ENCODE measurements at places on chromosomes 5 and 9. TPM values are rescaled to one million over a fixed set of nuclear protein-coding genes. Genes with fewer than 3 reads are reported as not detected.

GRCh38 chr5:178630475-178630930, 3.7 kb upstream of the CLK4 start:
- DNase-seq = no peak

GRCh38 chr5:57983426-57983825, 476.5 kb downstream of the PLK2 start:
- no peak for DNase-seq

GRCh38 chr9:109203761-109204360, 36.8 kb upstream of the FRRS1L start:
- no peak for DNase-seq

GRCh38 chr9:112884721-112885120, 6.0 kb downstream of the SLC46A2 start:
- DNase-seq = no peak

- no peak for DNase-seq
Observed at GRCh38 chr5:123997462-123998215, 485.7 kb downstream of the CSNK1G3 start.

DNA sequence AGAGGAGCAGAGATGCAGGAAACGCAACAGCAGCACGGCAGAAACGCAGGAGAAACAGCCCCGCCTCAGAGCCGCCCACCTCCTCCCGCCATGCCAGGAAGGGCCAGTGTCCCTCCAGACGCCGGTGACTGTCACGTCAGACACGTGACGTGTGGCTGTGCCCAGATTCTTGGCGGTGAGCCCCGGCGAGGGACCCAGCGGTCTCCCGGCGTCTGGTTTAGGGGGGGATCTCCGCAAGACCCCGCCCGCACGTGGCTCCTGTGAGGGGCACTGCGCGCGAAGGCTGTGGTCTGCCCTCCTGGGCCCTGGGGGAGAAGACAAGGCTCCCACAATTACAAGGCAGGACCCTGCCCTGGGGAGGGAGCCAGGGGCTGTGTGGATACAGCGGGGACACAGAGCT, 2.4 kb upstream of the LCN8 start:
- DNase-seq = no peak

- no peak for DNase-seq
Observed at GRCh38 chr9:91032121-91032531, 230.5 kb downstream of the SYK start.

- DNase-seq = no peak
Observed at GRCh38 chr9:92660266-92660665, 9.7 kb downstream of the IPPK start.

GRCh38 chr5:132505641-132506040, 15.1 kb upstream of the IRF1 start:
- DNase-seq = no peak

DNA sequence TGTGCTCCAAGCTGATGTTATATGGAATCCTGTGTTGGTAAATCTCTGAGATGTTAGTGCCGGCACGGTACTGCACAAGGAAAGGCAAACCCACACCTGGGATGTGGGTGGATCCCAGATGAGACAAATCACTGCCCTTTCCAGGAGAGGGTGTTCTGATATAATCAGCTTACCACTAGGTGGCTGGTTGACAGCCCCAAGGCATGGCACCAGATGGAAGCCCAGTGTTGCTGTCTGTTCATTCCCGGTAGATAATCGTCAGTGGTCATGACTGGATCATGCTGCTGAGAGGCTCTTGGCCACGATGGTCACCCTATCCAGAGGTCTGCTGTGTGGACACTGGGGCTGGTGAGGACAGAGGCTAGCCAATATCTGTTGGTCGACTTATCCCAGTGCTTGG, 184.0 kb downstream of the CACNA1B start:
- DNase-seq = no peak

DNA sequence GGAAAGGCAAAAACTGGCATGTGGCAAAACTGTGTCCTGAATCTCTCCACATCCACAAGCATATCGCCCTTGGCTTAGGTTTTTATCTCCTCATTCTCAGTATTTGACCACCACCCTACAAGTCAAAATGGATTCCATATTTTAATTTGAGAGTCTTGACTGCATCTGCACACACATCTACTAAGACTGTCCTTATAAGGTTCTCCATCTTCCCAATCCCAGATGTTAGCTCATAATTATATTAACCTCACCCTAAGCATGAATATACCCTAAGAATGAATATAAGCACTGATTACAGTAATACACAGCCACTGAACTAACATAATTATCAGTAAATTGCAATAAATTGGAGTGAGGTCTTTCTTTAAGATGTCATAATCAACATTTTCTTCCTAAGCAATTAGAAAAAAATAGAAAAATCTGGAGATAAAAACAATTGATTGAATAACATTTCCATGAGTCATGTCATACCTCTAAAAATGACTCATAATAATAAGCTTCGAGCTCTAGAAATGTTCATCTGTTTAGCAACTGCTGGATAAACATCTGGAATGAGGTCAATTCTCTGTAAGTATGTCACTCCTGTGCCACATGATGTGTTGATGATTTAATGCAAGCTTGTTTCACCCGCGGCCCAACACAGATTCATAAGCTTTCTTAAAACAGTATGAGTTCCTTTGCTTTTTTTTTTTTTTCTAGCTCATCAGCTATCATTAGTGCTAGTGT, 39.9 kb upstream of the PAM start:
- DNase-seq = no peak

DNA sequence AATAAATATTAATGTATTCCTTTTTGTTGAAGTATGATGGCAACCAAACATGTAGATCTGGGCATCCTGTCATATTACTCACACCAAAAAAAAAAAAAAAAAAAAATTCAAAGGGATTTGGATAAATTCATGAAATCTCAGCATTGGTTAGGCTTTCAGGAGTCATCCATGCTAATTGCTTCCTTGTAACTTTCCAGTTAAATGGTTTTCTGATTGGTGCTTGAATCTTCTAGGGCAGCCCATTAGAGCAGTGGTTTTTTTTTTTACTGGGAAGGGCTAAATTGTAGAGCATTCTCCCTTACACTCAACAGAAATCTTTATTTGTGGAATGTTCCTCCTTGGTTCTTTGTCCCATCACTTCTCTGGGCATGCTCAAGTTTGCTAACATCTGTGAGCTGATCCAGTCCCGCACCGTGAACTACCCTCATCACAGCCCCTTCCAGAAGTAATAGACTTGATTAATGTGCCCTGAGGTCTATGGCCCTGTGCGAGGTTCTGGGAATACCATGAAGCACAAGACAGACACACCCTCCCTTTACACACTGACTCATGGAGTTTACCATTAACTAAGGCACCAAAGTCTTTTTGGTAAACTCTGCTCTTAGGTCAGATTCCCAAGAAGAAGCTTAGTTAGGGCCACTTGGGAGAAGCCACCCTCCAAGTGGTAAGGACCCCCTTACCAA, 56.0 kb downstream of the RGS3 start:
- peak; percentile 72 for DNase-seq

GRCh38 chr9:91258451-91258850, 103.3 kb downstream of the AUH start:
- DNase-seq = no peak

DNA sequence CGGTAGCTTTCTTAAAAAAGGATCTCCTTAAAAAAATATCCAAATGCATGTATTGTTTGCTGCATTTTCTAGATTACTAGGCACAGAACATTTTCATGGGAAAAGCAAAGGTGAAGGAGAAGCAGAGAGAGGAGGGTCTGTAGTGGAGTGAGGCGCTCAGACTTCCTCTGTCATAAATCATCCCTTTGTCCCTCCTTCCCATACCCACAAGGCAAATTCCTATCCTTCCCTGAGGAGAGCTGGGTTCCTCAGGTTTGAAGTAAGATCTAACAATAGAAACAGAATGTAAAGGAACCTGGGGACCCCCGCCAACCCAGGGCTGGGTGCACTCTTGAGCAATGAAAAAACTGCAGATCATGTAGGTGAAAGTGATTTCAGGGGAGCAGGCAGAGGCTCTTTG, 149.2 kb upstream of the ANKH start:
- no peak for DNase-seq

- DNase-seq = no peak
Observed at GRCh38 chr9:110126499-110126941, 81.4 kb downstream of the C9orf152 start.

DNA sequence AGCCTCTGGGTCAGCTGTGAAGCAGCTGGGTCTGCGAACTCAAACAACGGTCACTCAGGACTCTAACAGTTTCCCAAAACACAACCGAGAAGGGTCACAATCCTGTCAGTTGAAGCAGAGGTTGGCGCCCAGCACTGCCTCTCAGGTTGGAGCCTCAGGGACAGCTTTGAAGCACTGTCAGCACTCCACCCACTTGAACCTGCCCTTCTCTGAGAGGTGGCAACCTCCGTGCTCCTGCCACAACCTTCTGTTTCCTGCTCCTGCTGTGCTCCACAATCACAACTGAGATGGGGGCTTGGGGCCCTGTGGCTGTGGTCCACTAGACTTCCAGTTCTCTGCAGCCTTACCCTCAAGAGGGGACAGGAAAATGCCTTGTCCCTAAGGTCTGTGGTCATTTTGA, 21.7 kb upstream of the LCP2 start:
- DNase-seq = no peak

DNA sequence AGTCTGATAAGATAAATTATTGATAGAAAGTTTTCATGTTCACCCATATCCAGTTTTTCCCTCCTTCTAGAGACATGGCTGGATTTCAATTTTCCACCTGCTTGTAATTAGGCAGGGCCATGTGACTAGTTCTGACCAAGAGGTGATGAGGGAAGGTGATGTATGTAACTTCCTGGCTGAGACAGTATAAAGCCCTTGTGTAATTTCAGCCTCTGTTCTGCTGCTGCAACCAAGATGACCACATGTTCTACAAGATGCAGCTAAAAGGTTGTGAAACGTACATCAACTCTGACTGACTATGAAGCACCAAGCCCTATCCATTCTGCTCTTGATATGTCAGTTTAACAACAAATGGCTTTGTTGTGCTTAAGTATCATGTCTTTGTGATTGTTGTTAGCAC, 376.5 kb upstream of the DAB2 start:
- DNase-seq = no peak

DNA sequence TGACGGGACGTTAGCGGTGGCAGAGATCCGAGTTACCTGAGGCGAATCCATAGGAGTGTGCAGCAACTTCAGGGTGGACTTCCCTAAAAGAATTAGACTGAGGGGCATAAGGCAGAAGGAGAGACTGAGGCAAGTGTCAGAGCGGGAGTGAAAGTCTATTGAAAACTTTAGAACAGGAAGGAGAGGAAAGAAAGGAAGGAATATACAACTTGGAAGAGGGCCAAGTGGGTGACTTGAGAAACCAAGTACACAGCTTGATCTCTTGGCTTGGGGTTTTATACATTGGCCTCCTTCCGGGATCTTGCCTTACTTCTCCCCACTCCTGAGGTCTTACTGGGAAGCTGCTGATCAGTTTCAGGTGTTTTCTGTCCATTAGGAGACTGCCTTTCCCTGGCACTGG, 84.9 kb downstream of the SNX18 start:
- no peak for DNase-seq

- peak; percentile 47 for DNase-seq
Observed at GRCh38 chr5:145237843-145238242, 597.3 kb downstream of the PRELID2 start.

Gene TMOD1
- 1.0 TPM for total RNA-seq

Gene RGS7BP
- 0.12 TPM for total RNA-seq

Gene RNF180
- 1.2 TPM for total RNA-seq

Gene PCA3
- total RNA-seq = not detected
